ENCODE measurements at places on chromosomes 3 and 15.
A peak's percentile ranks its signal among the peaks of the same experiment; 100 is the strongest.

GRCh38 chr3:7264196-7264526 is 403.2 kb downstream of the GRM7 start:
- DNase-seq, result no peak

DNA sequence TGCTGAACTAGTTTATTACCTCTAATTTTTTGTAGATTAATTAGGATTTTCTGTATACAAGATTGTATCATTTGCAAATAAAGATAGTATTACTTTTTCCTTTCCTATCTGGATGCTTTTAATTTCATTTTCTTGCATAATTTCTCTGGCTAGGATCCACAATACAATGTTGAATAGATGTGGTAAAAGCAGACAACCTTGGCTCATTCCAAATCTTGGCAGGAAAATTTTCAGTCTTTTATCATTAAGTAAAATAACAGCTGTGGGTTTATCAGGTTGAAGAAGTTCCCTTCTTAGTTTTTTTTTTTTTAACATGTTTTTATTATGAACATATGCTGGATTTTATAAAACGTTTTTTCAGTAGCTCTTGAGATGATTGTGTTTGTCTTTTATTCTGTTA is 422.6 kb downstream of the AGBL1 start:
- DNase-seq, result no peak

- DNase-seq, result no peak
Observed at GRCh38 chr3:25381083-25381482, 47.0 kb upstream of the RARB start.

GRCh38 chr3:16884748-16885592 is at the start of gene PLCL2:
PLCL2 (plus strand) TSS chr3:16884955; CDS start chr3:16885040, 85 bp downstream.
- peak; percentile 68 for DNase-seq

- DNase-seq, result no peak
Observed at GRCh38 chr3:194034346-194035336, 101.3 kb upstream of the HES1 start.

DNA sequence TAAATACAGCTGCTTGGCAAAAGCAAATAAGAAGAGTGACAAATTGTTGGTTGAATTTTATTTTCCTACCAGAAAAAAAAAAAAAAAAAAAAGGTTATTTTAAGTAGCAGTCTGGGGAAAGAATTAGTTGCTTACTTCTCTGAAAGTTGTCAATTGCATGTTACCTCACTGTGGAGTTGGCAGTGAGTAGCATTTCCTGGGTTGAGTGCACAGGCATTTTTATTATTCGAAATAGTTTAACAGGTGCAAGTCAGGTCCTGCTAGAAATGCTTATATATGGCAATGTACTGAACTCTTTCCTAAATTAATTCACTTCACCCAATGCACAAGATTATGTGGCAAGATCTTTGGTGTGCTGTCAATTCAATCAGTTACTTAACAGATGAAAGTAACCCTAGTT is 680.6 kb downstream of the EPHA3 start:
- no peak for DNase-seq

GRCh38 chr3:126063358-126063965 is 20.5 kb downstream of the SLC41A3 start:
- no peak for DNase-seq

- no peak for DNase-seq
Observed at GRCh38 chr3:126951561-126951960, 31.4 kb upstream of the PLXNA1 start.

GRCh38 chr15:70243686-70244540 is 146.2 kb upstream of the TLE3 start:
- DNase-seq, result no peak

- DNase-seq, result no peak
Observed at GRCh38 chr15:76172782-76173181, 113.0 kb downstream of the TMEM266 start.

- DNase-seq, result no peak
Observed at GRCh38 chr3:120350401-120350941, 1.3 kb upstream of the LRRC58 start.

GRCh38 chr3:64265646-64266045 is 40.4 kb upstream of the PRICKLE2 start:
- DNase-seq, result no peak

DNA sequence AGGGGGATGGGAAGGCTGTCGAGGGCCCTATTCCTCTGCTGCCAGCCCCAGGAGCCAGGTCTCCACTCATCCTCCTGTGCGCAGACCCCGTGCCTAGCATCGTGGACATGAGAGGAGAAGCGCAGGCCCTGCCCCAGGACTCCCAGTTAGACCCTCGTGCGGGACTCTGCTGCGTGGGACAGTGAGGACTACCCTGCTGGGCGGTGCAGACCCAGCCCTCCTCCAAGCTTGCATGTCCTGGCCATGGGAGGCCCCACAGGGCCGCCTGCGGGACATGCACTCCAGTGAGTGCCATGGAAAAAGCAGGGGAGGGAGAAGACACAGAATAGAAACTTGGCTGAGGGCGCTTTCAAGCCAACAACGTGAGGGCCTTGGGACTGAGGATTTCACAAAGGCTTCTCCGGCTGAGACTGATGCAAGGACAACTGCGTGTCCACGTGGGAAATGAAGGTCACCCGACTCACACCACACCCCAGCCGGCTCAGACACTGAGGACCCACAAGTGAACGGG is 62.6 kb upstream of the IQSEC1 start:
- DNase-seq, result no peak

- DNase-seq, result no peak
Observed at GRCh38 chr3:173287361-173287760, 110.2 kb upstream of the NLGN1 start.

- DNase-seq, result no peak
Observed at GRCh38 chr15:67063689-67064606, 1.5 kb upstream of the SMAD3 start.

DNA sequence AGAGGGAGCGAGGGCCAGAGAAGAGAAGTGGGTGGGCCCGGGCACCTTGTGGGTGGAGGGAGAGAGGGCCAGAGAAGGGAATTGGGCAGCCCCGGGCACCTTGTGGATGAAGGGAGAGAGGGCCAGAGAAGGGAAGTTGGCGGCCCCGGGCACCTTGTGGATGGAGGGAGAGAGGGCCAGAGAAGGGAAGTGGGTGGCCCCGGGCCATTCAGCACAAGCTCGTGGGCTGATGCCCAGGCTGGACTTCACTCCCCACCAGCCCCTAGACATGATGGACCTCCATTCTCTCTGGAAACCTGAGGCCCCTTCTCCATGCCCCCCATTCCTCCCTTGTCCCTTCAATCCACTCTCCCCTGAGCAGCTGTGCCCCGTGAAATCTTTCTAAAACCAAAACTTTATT is 15.8 kb downstream of the DUSP7 start:
- DNase-seq, result no peak

- DNase-seq, result no peak
Observed at GRCh38 chr3:139136469-139137202, 91.9 kb upstream of the PRR23C start.

- DNase-seq, result no peak
Observed at GRCh38 chr3:35335703-35336102, 303.6 kb upstream of the ARPP21 start.

DNA sequence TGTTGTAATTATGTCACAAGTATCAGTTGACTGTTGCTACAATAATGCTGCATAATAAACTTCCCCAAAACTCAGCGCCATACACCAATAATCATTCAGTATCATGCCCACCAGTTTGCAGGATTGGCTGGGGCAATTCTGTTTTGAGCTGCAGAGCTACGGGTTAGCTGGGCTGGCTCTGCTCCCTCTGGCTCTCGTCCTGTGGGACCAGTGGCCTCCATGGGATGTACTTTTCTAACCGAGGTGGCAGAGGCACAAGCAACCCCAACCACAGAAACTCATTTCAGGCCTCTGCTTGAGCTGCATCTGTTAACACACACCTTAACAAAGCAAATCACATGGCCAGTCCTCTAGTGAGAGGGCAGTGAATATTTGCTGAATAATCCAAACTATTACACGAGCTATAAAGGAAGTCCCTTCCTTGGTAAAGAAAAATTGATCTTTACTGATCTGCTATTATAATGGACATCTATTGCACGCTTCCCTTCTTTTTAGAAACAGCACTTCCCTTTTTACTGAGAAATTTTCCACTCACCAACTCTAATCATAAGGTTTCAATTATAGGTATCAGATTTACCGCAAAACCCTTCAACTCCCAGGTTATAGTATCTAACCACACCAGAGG is 10.9 kb upstream of the BCL2A1 start:
- no peak for DNase-seq

DNA sequence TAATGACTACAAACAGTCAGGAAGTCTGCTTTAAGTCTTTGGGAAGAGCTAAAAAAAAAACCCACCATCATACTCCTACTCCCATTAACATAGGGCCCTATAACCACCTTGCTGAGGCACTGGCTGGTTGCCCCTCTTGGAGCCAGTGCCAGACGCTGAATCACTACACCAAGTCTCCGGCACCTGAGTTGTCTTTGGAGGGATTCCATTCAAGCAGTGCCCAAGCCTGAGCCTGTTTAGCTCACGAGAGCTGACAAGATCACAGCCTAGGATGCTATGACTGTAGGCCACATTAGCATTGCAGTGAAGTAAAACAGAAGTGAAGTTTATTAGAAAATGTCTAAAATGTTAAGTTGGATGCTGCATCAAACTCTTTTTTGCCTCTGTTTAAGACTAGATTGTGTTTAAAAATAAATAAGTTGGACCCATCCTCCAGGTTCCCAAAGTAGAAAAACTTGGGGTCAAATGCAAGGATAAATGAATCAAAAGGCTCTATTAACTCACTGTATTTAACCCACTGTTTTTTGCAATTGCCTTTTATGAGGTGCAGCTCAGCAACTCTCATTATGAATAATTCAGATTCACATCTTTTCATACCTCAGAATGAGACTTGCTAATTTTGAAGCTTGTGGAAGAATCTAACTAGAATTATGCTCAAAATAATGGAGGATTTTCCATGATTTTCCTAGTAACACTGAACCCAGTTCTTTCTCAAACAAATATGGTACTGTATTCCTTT is 461.9 kb downstream of the FOXP1 start:
- no peak for DNase-seq

- no peak for DNase-seq
Observed at GRCh38 chr15:71124937-71125790, 9.9 kb downstream of the THSD4 start.

- DNase-seq, result no peak
Observed at GRCh38 chr15:41813426-41813825, 14.5 kb upstream of the JMJD7 start.

- DNase-seq, result no peak
Observed at GRCh38 chr3:106337116-106337515, 468.3 kb upstream of the CBLB start.

GRCh38 chr3:65210026-65210814 is 522.4 kb upstream of the ADAMTS9 start:
- no peak for DNase-seq

- DNase-seq, result no peak
Observed at GRCh38 chr3:81459733-81460132, 301.7 kb downstream of the GBE1 start.

- no peak for DNase-seq
Observed at GRCh38 chr3:4805662-4806061, 173.6 kb upstream of the BHLHE40 start.

- DNase-seq, result no peak
Observed at GRCh38 chr15:80207887-80208286, 44.1 kb downstream of the CTXND1 start.

DNA sequence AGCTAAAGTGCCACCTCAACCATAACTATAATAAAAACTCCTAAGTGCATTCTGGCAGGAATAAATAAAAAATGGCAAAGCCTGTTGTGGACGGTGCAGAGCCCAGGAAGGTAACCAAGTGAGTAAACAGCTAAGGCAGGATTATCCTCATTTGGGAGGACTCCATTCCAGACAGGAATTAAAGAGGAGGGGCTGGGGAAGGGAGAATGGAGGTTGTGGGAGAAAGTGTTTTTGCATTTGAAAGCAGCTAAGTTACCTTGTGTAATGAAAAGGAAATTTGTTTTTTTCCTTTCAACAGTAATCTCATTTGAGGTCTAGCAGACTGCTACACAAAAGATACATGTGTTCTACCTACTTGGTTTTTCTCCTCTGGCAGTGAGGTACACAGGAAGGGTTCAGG is 248.5 kb downstream of the TIGIT start:
- no peak for DNase-seq

DNA sequence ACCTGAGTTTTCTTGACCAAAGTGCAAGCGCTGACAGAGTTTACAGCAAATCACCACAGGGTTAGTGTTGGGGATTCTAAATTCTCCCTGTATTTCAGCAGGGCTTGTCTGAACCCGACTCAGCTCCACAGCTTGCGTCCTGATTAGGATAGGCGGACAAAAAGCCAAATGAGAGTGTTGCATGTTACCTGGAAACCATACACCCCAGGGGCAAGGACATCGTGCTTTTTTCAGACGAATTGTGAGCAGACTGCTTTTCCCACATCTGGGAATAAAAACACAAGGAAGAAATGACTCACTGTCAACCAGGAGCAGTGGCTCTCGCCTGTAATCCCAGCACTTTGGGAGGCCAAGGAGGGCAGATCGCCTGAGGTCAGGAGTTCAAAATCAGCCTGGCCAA is 3.0 kb downstream of the DZIP1L start:
- no peak for DNase-seq

GRCh38 chr15:75420698-75421097 is 30.8 kb downstream of the SIN3A start:
- DNase-seq, result no peak

DNA sequence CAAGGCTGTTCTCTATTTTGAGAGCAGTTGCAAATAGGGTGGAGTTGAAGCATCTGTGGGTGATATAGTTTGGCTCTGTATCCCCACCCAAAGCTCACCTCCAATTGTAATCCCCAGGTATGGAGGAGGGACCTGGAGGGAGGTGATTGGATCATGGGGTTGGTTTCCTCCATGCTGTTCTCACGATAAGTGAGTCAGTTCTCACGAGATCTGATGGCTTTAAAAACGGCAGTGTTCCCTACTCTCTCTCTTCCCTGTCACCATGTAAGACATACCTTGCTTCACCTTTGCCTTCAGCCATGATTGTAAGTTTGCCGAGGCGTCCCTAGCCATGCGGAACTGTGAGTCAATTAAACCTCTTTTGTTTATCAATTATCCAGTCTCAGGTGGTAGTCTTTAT is 21.0 kb downstream of the CHST2 start:
- DNase-seq, result no peak

DNA sequence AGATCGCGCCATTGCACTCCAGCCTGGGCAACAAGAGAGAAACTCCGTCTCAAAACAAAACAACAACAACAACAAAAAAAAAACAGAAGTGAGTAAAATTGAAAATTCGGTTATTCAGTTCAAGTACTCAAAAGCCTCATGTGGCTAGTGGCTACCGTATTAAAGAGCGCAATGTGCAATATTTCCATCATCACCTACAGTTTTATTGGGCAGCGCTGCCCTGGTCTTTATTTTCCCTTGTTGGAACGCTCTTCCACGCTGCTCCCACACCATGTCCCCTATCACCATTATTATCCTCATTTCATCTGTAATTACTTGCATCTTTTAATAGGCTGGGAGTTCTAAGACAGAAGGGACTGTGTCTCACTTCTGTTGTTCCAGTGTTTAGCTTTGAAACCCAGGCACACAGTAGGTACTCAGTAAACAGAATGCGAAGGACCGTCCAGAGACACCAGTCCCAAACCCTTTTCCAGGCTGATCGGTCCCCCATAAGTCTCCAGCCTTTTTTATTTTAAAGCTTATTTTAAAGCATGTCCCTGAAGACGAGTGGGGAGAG is 423 bp upstream of the HACD3 start:
- no peak for DNase-seq

- DNase-seq, result no peak
Observed at GRCh38 chr3:125511420-125512118, 8.4 kb downstream of the SNX4 start.

Measured in activated CD4-positive, alpha-beta T cell treated with anti-CD3 and anti-CD28 coated beads for 1 hour (primary cell).